ENCODE measurements at places on chromosomes 5 and 9.

DNA sequence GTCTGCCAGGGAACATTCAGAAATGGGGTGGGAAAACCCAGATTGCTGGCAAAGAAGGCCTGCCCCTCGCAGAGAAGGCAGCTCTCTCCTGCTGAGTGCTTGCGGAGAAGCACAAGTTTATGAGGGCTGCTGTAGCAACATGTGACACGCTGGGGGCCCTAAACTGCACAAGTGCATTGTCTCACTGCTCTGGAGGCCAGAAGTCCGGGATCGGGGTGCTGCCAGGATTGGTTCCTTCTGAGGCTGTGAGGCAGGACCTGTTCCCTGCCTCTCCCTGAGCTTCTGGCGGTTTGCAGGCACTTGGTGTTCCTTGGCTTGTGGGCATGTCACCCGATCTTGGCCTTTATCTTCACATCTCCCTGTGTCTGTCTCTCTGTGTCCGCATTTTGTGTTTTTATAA is 75.6 kb upstream of the NEURL1B start:
- DNase-seq = no peak

- no peak for DNase-seq
These were observed 83.4 kb upstream of the SMIM23 start for GRCh38 chr5:171702135-171702770.

GRCh38 chr9:123105490-123105889 is 72.0 kb downstream of the GPR21 start:
- DNase-seq = no peak

DNA sequence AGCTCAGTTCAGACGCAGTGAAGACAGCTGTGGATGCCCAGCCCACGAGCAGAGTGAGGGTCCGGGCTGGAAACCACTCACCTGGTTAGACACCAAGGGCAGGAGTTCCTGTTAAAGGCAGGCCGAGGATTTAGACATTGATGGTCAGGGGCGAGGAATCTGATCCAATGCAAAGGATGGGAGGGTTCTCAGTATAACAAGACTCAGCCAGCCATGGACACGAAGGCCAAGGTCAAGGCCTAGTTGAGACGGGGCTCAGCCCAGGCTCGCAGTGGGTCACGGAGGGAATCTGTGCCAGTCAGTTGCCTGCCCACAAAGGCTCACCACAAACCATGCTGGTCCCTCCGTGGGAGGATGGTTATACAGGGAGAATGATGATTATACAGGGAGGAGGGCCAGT is 63.3 kb upstream of the FCN1 start:
- no peak for DNase-seq

DNA sequence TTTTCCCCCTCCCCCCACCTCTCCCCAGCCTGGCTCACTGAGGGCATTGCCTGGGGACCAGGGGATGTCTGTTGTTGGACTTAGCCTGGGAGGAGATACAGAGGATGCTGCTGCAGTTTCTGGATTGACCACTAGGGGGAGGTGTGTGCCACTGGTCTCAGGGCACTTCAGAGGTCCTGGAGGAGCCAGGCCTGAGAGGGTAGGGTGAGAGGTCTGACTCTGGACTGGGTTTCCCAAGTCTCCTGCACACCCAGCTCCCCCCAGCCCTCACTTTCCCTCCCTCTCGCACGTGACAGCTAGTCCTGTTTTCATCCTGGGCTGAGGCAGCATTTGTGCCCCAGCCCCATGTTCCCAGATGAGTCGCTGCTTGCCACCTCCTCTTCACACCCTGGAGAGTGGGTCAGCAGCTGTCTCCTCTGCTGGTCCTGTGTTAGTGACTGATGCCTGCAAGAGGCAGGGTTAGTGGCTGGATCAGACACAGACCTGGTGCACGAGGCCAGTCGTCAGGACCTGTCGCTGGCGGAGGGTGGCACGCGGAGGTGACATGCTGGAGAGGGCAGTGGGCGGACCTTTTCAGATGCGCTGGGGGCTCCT is 4.4 kb downstream of the IL3 start:
- DNase-seq = peak; percentile 69

GRCh38 chr5:84374568-84374967 is 10.1 kb downstream of the EDIL3 start:
- no peak for DNase-seq

DNA sequence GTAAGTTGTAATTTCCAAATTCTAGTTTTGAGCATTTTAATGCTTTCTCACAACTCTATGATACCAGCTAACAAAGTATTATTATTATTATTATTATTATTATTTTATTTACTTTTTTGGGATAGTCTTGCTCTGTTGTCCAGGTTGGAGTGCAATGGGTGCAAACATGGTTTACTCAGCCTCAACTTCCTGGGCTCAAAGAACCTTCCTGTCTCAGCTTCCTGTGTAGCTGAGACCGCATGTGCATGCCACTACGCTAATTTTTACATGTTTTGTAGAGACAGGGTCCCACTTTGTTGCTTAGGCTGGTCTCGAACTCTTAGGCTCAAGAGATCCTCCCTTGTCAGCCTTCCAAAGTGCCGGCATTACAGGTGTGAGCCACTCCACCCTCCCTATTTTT is 27.0 kb downstream of the LRRC70 start:
- DNase-seq = no peak

- no peak for DNase-seq
These were observed 965 bp downstream of the GLIPR2 start for GRCh38 chr9:36137392-36138004.

- peak; percentile 65 for DNase-seq
These were observed 112.9 kb upstream of the LMX1B start for GRCh38 chr9:126500600-126501382.

DNA sequence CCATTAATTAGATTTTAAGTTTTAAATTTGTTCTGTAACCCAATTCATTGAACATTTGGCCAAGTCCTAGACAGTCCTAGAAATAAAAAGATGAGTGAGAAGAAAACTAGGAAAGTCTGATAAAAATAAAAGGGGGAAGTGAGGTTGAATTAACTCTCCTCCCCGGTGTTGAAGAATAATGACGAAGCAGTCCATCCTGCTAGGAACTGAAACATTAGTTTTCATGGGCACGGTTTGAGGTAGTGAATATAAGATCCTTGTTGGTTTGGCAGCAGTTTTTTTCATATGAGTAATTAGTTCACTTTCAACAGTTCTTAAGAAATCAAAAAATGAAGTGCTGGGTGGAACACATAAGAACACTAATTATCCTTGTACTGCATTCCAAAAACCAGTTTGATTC is 103.1 kb downstream of the MTREX start:
- no peak for DNase-seq

GRCh38 chr5:6360323-6361072 is 17.8 kb downstream of the MED10 start:
- no peak for DNase-seq

GRCh38 chr9:99013550-99013949 is 69.8 kb downstream of the COL15A1 start:
- DNase-seq = peak; percentile 14

DNA sequence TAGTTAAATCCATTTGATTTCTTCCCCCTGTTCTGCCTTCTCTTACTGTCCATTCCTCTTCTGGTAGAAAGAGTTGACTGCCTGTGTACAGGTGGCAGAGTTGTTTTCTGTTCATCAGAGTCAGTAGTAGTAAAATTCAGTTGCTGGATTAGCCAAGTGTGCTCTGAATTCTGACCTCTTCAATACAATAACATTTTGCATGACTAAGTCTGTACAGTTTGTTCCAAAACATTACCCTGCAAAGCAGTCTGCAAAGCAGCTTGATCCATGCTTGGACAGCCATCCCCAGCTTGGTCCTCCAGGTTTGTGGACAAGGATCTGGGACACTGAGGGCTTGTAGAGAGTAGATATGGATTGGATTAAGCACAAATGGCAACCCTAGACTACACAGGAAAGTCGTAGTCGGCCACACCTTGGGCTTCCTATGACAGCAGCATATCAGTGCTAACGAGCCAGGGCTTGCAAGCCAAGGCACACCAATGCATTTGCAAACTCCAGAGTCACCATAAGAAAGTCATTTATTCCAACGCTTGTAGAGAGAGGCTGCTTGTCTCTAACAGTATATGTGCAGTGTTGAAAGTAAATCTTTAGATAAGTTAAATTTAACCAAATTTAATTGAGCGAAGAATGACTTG is 25.2 kb downstream of the IL12B start:
- no peak for DNase-seq

DNA sequence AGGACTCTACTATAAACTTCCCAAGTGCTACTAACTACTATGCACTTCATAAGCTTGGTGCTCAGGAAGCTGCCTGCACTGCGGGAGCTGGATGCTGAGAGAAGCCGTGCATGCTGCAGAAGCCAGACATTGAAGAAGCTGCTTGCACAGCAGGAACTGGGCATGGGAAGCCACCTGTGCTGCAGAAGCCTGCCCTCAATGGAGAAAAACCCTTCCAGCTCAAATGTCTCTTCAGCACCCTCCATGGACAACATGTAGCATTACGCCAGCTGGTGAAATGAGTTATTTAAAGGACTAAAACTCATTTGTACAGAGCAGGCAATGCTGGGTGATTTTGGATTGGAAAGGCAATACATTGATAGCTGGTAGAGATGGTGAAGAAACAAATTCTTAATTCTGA is 247.2 kb downstream of the KIF4B start:
- DNase-seq = no peak

DNA sequence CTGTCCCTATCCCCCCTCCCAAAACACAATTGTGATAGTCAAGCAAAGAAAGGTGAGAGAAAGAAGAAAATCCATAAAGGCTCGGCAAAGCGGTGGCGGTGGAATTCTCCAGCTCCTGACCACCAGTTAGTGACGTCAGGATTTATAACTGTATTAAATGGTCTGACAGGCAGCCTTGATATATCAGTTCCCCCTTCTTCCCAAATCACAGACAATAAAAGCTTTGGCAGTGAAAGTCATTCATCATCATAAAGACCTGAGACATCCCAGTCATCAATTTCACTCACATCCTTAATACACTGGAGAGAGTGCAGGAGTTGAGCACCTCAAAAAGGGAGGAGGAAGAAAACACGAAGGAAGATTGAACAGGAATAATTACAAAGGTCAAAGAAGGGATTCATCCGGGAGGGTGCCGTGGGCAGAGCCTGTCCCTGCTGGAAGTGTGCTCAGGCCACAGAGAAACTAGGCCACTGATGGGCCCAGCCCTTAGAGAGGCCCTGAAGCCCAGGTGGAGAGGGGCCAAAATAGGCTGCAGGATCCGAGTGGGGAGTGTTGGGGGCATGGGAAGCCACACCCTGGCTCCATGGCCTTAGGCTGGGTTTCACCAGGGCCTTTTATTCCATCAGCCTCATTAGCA is 131.9 kb downstream of the PAX5 start:
- DNase-seq = no peak

DNA sequence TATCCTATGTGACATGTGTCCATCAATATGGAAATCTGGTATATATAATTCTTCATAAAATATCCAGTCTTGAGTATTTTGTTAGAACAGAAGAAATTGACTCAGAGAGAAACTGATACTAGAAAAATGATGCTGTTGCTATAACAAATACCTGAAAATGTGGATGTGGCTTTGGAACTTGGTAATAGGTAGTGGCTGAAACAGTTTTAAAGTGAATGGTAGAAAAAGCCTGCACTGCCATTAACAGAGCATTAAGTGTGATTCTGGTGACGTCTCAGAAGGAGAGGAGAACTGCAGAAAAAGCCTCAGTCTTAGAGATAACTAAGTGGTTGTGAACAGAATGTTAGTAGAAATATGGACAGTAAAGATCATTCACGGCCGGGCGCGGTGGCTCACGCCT is 634.9 kb upstream of the ZNF608 start:
- no peak for DNase-seq

GRCh38 chr5:36870399-36871040 is 6.0 kb upstream of the NIPBL start:
- DNase-seq = no peak

DNA sequence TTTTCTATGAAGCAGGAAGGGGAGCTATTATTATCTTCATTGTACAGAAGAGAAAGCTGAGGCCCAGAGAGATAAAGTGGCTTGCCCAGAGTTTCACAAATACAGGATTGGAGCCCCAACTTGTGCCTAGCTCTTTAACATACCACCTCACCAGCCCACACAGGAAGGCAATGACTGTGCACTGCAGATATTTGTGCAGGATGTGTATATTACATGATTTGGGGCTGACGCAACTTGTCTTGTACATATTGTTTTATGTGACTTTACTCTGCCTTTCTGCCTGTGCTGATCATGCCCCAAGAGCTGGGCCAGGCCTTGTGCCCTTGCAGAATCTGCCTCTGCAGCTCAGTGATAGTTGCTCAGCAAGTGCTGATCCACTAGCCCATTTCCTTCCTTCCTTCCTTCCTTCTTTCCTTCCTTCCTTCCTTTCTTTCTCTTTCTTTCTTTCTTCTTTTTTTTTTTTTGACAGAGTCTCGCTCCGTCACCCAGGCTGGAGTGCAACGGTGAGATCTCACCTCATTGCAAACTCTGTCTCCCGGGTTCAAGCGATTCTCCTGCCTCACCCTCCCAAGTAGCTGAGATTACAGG is 106.6 kb upstream of the TBCA start:
- DNase-seq = no peak

GRCh38 chr5:93585041-93585766 is 2.2 kb downstream of the NR2F1 start:
- no peak for DNase-seq

- no peak for DNase-seq
These were observed 4.2 kb upstream of the PHF2 start for GRCh38 chr9:93572221-93572620.

DNA sequence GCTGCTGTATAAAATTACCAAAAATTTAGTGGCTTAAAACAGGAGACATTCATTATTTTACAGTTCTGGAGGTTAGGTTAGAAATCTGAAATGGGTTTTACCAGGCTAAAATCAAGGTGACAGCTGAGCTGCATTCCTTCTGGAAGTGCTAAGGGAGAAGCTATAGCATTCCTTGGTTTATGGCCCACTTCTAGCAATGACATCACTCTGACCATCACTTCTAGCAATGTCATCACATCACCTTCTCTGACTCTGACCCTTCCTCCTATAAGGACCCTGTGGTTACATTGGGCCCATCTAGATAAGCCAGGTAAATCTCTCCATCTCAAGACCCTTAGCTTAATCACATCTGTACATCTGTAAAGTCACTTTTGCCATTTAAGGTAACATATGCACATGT is 366.1 kb downstream of the EFNA5 start:
- DNase-seq = no peak

Data from activated CD4-positive, alpha-beta T cell treated with anti-CD3 and anti-CD28 coated beads for 4 hours (primary cell).